ENCODE measurements at places on chromosomes 6 and 20.

DNA sequence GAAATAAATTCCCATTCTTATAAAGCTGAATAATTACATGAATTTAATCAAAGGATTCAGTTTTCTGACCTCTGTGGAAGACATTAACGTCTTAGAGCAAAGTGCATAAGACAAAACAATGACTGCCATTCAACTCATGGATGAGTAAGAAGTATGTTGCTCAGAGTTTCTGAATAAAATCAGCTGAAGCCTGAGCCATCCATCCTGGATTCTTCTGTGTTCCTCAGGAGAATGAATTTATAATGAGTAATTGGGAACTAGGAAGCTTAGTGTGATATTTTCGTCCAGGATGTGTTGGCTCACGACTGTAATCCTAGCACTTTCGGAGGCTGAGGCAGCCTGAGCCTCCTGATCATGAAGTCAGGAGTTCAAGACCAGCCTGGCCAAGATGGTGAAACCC, 62.8 kb downstream of the PERP start:
- no peak for DNase-seq

GRCh38 chr6:165721356-165721755, 58.3 kb upstream of the PDE10A start:
- no peak for DNase-seq

DNA sequence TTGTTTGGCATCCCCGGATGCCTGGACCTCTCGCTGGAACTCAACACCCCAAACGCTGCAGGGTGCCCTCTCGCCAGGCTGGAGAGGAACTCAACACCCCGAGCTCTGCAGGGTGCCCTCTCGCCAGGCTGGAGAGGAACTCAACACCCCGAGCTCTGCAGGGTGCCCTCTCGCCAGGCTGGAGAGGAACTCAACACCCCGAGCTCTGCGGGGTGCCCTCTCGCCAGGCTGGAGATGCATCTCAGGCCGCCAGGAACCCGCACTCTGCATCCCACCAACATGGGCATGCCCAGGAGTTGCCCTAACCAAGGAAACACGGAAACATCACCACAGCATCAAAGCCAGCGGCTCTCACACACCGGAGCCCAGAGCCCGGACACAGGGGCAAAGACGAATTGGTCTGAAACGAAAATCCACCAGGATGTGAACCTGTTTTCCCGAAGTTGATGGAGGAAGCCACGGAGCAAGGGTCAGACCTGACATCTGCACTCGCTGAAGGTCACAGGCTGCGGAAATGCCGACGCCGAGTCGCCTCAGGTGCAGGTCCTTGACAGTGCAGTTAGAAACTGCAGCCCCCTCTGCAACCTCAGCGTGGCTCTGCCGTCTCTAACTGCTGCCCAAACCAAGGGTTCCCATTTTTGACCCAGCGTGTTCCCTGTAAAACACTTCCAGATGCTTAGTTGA, 37.5 kb downstream of the DLL1 start:
- no peak for DNase-seq

GRCh38 chr20:53103124-53103523, 131.0 kb downstream of the TSHZ2 start:
- no peak for DNase-seq

DNA sequence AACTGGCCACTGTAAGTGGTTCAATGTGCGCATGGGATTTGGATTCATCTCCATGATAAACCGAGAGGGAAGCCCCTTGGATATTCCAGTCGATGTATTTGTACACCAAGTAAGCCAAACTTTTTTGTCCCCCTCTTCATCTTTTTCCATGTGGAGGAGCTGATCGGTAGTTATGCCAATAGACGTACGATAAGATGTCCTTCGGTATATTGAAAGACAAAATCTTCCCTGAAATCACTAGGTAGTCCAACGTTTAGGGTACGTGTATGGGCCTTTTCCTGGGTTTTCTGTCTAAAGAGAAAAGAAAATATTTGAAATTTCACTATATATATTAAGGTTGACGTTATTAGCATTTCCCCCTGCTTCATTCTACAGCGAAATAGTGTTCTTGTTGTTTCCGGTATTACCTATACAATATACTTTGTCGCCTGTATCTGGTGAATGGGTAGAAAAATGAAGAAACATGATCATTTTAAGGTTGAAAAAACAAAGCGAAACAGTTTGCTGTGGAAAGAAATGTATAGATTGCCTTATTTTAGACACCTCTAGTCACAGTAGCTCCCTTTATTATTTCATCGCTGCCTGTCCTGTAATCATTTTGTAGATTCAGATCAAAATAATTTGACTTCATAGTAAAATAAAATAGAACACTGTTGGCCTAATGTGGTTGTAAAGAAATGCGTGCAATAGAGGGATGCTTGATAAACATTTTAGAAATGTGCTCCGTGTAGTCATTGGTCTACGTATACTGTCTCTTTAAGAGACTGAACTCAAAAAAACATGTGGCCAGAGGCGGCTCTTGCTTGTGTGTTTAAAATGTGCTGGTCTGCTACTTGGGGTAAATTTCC, 1.5 kb downstream of the LIN28B start:
- DNase-seq, result no peak

GRCh38 chr6:32254761-32255198, 30.9 kb upstream of the NOTCH4 start:
- DNase-seq, result no peak

DNA sequence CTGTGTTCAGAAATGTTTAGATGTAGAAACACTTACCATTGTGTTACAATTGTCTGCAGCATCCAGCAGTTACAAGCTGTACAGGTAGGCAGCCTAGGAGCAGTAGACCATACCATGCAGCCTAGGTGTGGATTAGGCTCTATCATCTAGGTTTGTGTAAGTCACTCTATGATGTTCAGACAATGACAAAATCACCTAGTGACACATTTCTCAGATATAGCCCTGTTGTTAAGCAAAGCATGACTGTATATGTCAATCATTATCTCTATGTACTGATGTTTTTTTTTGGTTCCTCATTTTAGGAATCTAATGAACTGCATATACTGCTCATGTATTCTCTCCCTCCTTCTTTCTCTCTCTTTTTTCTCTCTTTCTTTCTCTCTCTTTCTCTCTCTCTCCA, 22.2 kb downstream of the CST8 start:
- no peak for DNase-seq

DNA sequence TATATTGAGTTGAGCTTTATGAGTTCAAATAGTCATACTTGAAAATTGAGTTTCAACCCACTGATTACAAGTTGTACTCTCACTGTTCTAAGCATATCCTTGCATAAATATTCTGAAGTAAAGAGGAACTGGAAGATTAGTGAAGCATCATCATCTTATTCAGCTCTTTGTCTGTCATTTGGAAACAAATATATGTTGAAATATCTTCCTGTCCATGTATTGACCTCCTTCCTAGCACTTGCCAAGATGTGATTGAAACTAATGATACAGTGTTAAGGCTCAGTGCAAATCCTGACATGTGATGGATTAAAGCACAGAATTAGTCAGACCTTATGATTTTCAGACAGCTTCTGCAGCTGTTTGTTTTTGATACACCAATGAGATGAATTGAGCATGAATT, 434.3 kb downstream of the TBC1D32 start:
- no peak for DNase-seq

DNA sequence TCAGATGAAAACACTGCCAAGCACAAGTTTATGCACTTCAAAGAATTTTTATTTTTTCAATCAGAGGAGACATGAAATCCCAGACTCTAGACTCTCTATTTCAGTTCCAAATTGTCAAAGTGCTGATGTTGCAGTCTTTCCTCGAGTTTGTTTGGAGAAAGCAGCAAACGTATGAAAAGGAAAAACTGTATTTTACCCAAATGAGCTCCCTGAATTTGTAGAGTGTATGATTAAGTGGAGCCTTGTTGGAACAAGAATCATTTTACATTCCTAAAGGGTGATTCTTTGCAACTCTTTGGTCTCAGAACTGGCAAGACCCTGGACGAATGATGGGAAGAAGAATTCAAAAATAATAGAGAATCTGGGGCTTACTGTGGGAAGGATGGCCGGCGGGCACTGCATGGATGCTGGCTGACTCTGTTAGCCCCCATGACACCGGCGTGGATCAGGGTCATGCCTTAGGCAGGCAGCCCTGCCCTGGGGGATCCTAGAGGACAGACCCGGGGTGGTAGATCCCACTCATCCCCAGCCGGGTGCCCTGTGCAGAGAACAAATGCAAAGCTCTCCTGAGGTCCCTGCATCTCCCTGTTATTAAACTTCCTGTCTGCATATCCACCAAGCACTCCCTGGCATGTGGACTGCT, 207.4 kb downstream of the FNDC1 start:
- no peak for DNase-seq

DNA sequence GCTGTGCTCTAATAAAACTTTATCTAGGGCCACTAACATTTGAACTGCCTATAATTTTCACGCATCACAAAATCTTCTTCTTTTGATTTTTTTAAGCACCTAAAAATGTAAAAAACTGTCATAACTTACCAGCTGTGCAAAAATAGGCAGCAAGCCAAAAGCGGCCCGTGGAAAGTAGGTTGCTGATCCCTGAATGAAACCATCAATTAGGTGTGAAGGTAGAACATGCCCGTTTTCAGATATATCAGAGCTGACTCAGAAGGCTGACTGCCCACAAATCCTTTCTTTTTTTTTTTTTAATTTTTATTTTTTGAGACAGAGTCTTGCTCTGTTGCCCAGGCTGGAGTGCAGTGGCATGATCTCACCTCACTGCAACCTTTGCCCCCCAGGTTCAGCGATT, 4.9 kb upstream of the IPCEF1 start:
- no peak for DNase-seq

- no peak for DNase-seq
These were observed 29.5 kb downstream of the BEND6 start for GRCh38 chr6:56984361-56984760.

DNA sequence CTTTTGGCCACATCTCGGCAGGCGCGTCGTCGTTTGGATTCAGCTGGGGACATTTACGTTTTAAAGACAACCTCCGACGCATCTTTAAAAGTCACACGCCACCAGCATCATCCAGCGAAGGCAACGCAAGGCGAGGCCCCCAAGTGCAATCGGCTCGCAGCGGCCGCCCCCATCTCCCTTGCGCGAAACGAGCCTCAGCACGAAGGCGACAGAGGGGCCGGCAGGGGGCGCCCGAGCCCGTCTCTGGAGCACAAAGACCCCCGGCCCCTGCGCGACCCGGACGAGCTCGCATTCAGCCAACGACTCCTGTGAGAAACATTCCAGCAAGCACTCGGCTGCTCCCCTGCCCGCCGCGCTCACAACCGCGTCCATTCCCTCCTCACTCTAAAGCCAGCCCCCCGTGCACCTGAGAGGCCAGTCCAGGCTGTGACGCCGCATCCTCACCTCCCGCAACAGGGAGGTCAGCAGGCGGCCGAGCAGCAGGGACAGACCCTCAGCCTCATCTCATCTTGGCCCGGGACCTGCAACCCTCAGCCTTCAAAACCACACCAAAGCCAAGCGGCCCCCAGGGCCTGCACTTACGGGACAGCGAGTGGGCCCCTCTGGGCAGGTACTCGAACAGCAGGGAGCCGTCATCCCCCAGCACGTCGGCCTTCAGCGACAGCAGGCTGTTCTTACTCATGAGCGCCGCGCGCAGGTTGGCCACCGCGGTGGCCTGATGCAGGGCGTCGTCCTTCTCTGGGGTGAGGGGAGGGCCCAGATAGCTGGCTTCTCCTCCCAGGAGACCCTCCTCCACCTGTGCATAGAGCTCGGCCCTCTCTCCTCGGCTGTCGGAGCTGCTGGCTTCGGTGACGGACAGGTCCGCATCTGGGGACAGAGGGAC, 35.8 kb downstream of the SLC2A4RG start:
- DNase-seq, result no peak

DNA sequence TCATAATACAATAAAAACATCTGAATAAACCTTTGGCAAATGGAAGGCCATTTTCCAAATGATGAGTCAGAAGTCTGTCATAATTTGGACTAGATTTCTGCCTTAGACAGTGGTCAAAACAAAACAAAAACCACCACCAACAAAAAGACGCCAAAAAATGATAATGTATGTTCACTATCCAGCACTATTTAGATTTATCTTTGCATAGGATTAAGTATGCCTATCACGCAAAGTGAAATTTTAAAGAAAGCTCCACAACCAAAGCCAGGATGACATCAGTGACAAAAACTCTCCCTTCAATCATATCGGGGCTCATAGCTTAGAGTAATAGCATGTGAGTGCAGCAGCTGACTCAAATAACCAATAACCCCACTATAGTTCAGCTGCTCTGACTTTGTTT, 201.9 kb downstream of the MOXD1 start:
- no peak for DNase-seq

GRCh38 chr20:32439132-32439829, 81.2 kb downstream of the ASXL1 start:
- DNase-seq, result no peak

GRCh38 chr6:164690241-164690640, 619.2 kb downstream of the C6orf118 start:
- DNase-seq, result no peak

DNA sequence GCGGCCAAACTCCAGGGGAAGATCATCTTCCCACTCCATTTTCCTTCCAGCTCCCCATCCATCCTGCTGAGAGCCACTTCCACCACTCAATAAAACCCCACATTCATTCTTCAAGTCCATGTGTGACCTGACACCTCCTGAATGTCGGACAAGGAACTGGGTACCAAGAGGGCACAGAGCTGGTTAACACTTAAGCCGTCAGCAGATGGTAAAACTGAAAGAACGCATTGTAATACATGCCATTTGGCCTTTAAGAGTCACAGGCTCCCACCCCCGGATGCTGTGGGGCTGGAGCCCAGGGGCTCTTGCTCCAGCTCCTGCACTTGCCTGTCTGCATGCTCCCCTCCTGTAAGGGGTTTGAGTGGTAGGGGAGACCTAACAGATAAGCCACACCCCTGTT, 753.9 kb downstream of the COL12A1 start:
- no peak for DNase-seq

DNA sequence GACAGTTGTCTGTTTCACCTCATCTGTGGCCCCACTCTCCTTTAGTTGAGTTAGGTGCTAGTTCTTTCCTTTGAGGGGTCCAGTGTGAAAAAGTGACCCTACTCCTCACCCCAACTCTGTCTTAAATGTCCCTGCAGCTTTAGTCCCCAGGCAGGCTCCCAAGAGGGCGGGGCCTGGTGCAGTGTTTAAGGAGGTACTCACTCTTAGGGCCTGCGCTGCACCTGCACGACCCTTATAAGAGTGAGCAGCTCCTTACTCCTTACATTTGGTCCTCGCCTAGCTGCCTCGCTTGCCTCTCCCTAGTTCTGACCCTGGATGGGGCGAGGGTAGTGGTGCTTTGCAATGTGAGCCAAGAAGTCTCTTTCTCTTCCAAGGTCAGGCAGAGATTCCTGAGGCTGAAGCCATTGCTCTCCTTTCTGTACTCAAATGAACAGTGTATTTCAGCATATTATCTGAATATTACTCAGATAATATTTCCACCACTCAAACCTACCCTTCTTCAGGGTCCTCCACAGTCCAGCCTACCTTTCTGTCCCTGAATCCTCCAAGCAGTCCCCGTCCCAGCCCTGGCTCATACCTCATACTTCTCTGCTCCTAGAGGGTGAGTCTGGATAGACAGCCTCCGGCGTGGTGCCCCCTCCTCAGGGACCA, 11.9 kb upstream of the VEGFA start:
- DNase-seq, result no peak

GRCh38 chr6:35519313-35520015, 6.8 kb upstream of the TULP1 start:
- DNase-seq, result no peak

DNA sequence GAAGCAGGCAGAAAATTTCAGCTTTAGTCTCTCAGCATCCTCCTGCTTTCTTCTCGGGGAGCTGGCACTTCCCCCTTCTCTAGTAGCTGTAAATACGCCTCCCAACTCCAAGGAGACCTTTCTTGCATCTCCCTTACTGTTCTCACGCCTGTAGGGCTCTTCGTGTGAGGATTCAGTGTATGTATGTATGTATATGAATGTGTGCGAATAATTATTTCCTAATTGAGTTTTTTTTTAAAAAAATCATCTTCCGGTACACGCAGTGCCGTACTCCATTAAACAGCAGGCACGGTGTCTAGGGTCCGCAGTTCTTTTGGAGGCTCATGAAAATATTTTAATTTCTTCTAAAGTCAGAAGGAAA, 85.4 kb downstream of the HFE start:
- DNase-seq, result no peak

All from CMK (cell line).